ENCODE measurements at places on chromosomes 3 and 15. TPM values are rescaled to one million over a fixed set of nuclear protein-coding genes. Genes with fewer than 3 reads are reported as not detected.

DNA sequence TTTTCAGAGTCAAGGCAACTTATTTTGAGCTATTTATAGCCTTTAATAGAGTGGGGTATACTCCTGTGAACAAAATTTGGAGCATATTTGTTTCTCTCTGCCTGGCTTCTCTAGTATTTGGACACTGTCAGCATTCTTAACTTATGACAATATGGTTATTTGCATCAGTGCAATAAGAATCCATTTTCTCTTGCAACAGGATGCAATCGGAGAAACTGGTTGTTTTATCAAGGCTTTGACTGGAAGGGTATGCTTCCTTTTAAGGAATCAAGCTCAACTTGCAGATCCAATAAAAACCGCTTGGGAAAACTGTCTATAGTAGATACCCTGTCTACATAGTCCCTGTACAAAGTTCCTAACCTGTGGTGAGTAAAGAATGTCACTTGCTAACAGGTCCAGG lies 106.7 kb downstream of the DPH6 start:
- H3K27ac ChIP-seq: no peak overlapping the region
- H3K4me3 ChIP-seq: no peak overlapping the region
- no peaks in the 10 kb centered on the region for H3K4me1 ChIP-seq

- no peak overlapping the region for H3K4me3 ChIP-seq
- H3K4me1 ChIP-seq: no peaks in the 10 kb centered on the region
Observed at GRCh38 chr3:151843275-151843674, 29.4 kb downstream of the AADAC start.

DNA sequence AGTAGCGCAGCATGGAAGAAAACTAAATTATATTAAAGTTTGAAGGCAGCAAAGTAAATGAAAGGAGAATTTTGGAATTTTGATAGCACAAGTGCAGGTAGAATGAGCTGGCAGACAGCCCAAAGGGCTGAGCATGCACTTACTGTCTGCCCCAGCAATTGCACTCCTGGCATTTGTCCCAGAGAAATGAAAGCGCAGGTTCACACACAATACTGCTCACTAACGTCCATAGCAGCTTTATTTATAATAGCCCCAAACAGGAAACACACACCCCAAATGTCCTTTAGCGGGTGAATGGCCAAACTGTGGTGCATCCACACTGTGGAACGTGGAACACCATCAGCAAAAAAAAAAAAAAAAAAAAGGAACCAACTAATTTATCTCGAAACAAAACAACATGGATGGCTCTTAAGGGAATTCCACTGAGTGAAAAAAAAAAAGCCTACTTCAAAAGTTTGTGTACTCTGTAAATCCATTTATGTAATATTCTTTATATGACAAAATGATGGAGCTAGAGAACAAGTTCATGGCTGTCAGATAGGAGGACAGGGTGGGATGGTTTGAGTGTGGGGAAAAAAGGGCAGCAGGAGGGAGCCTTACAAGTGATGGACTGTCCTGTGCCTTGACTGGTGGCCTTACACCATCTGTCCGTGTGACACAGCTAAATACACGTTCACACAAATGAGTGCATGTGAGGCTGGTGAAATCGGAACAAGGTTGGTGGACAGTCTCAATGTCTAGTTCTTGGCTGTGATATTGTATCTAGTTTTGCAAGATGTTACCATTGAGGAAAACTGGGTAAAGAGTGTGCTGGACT lies 6.0 kb upstream of the TM2D3 start:
- H3K27ac ChIP-seq: no peak overlapping the region
- H3K4me3 ChIP-seq: no peak overlapping the region
- DNase-seq: no peak
- H3K27me3 ChIP-seq: no peaks in the 10 kb centered on the region
- no peaks in the 10 kb centered on the region for H3K36me3 ChIP-seq

- no peaks in the 10 kb centered on the region for H3K4me1 ChIP-seq
- peaks cover 14% of the 10 kb centered on the region for H3K36me3 ChIP-seq
- no peak overlapping the region for H3K27ac ChIP-seq
- H3K4me3 ChIP-seq: no peak overlapping the region
- no peaks in the 10 kb centered on the region for H3K27me3 ChIP-seq
Observed at GRCh38 chr3:12902181-12902999, 61.0 kb upstream of the RPL32 start.

- H3K4me3 ChIP-seq: no peak overlapping the region
- peaks cover 23% of the 10 kb centered on the region for H3K36me3 ChIP-seq
- no peak overlapping the region for H3K27ac ChIP-seq
- no peak for DNase-seq
- peaks cover 24% of the 10 kb centered on the region for H3K4me1 ChIP-seq
- H3K27me3 ChIP-seq: no peaks in the 10 kb centered on the region
Observed at GRCh38 chr3:20096135-20096685, 56.0 kb downstream of the KAT2B start.

DNA sequence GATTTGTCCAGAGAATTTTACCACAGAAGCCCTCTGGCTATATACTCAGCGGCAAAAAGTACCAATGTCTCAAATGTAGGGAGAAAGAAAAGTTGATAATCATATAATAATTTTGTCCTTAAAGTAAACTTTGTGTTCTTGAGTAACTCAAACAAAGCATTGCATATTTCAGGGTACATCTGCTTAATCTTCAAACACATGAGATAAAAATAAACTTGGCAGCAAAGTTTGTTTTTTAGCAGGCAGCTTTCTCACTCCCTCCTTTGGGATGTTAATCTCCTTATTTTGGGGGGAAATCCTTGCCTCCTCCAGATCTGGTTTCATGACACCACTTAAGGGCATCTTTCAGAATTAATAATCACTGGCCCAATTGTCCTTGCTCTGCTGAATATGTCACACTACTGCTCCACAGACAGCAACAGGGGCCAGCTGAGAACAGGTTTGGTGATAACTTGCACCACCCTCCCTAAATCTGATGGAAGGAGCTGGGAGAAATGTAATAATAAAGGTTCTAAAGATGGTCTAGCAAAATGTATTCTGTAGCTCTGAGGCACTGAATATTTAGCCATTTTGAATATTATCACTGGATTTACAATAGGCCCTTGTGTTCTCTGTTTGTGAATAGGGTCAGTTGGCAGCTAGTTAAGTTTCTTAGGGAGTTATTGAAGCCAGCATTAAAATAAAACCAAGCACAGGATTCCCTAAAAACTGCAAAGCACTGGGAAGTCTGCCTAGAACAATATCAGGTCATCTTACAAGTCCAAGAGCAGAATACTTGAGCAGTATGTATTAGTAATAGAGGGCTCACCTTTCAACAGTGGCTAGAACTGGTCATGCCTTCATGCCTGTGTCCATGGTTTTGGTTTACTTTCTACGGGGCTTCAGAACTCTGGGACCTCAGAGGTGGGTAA lies 79.2 kb downstream of the EFL1 start:
- H3K36me3 ChIP-seq: no peaks in the 10 kb centered on the region
- no peak overlapping the region for H3K4me3 ChIP-seq
- no peaks in the 10 kb centered on the region for H3K27me3 ChIP-seq
- DNase-seq: no peak
- H3K4me1 ChIP-seq: no peaks in the 10 kb centered on the region

- H3K27ac ChIP-seq: peak within 1 kb of the TSS; percentile 87
- no peaks in the 10 kb centered on the region for H3K36me3 ChIP-seq
Observed at GRCh38 chr3:58008141-58009025, at the start of gene FLNB. Gene FLNB (plus strand): TSS chr3:58008422. CDS start chr3:58008565, 143 bp downstream.

DNA sequence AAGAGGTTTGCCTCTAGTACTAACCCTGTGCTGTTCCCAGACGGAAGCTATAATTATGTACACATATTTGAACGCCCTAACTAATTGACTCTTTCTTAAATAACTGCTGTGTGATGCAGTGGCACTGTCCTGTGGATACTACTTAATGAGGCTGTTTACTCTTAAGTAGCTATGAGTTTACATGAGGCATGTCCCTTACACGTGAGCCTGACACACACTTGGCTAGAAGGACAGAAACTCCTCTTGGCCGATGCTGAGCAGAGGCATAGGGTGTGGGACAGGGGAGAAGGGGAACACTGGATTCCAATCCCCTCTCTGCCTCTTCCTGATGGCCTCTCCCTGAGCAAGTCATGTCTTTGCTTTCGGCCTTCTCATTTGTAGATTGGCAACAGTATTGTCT lies 21.9 kb downstream of the EHD4 start:
- H3K27ac ChIP-seq: no peak overlapping the region
- no peak for DNase-seq
- H3K27me3 ChIP-seq: no peaks in the 10 kb centered on the region
- H3K4me3 ChIP-seq: no peak overlapping the region

DNA sequence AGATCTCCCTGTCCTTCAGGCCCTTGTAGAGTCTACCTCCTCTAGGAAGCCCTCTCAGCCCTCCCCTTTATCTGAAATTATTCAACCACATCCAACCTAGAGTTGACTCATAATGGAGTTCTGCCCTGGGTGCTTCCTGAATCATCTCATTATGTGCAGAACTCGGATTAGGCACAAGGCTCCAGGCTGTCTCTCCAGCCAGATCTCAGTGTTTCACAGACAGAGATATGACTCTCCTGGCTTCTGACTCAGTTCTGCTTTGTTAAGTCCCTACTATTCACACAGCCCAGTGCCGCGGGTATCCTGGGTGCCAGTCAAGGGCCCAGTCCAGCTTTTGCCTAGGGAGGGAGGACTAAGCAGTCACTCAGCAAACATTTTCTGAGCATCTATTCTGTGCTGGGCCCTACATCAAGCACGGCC lies 9.3 kb downstream of the STRA6 start:
- H3K27ac ChIP-seq: no peak overlapping the region
- H3K36me3 ChIP-seq: no peaks in the 10 kb centered on the region

DNA sequence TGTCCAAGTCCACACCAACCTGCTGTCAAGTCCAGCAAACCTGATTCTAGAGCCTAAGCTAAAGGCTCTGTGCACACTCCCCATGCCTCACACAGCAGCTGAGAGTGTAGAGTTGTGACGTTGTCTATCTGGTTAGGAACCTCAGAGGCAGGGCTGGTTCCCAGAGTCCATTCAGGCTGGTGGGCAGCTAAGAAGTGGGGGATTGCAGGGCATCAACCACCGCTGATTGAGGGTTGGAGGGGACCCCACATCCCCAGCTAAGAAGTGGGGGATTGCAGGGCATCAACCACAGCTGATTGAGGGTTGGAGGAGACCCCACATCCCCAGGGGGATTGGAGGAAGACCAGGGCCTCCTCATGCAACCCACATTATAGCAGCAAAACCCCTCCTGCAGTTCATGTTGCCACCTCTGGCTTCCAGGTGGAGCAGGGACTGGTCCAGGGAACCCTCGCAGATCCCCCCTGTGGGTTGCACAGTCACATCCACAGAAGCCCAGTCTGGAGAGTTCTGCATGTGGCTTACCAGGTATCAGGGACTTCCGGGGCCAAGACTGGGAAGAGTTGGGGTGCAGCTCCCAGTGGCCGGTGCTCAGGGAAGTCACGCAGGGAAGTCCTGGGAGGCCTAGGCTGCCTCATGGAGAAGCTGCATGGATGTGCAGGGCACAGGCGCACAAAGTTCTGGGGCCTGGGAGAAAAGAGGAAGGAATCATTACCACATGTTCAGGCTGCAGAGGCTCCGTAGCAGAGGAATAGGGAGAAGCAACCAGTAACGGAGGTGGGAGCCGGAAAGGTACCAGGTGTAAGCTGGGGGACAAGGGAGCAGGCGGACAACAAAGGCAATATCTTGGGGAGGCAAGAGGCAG lies 71.4 kb upstream of the PCSK6 start:
- H3K4me3 ChIP-seq: no peak overlapping the region
- no peak for DNase-seq
- no peaks in the 10 kb centered on the region for H3K4me1 ChIP-seq
- H3K36me3 ChIP-seq: no peaks in the 10 kb centered on the region

- H3K4me3 ChIP-seq: no peak overlapping the region
- H3K27ac ChIP-seq: no peak overlapping the region
- no peaks in the 10 kb centered on the region for H3K27me3 ChIP-seq
- no peak for DNase-seq
- H3K36me3 ChIP-seq: peaks cover 42% of the 10 kb centered on the region
Observed at GRCh38 chr15:57283774-57284503, 92.4 kb upstream of the CGNL1 start.

GRCh38 chr3:59212128-59212779 lies 162.4 kb upstream of the CFAP20DC start:
- H3K4me1 ChIP-seq: peaks cover 2% of the 10 kb centered on the region
- DNase-seq: no peak
- H3K27me3 ChIP-seq: peaks cover 5% of the 10 kb centered on the region

Gene RARRES1
- not detected for total RNA-seq

Gene SCG3
- total RNA-seq: not detected

Gene LRRC58
- 29.1 TPM for total RNA-seq

Gene FMN1
- total RNA-seq: 0.07 TPM

Gene MCF2L2
- total RNA-seq: 3.5 TPM

Gene PLCB2
- 44.6 TPM for total RNA-seq

Gene NMB
- 2.7 TPM for total RNA-seq

Gene ZNF502
- 2.3 TPM for total RNA-seq

Gene CFAP91
- total RNA-seq: not detected

Gene PTX3
- 0.27 TPM for total RNA-seq

All from activated CD8-positive, alpha-beta T cell treated with anti-CD3 and anti-CD28 coated beads for 36 hours (primary cell).